Hematopoietic multipotent progenitor cell (in vitro differentiated cells): ENCODE measurements at places on chromosomes 2 and 18.

DNA sequence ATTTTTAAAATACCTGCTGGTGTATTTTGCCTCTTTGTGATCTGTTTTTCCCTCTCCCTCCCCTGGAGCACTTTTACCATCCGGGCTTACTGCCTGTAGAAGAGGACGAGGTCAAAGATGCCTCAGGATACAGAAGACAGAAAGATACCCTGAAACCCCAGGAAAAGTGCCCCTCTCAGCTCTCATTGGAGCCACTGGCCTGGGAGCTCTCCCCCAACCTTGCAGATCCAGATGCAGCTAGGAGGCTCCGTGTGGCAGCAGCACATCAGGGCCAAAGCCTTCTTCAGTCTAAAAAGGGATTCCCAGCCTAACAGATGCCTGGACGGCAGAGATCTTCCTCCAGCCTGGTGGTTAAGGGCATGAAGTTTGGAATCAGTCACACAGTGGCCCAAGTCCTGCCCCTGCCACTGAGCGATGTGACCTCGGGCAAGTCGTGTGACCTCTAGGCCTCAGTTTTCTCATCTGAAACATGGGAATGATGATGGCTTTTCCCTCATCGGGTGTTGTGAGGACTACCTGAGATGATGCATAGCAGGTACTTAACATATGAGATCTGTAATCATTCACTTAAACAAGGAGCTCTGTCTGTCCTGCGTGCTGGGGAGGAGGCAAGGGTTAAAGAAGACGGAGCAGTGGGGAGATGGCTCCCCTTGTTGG is 239.4 kb downstream of the DYSF start:
- DNase-seq: no peak

- no peak for DNase-seq
Observed at GRCh38 chr2:59528525-59528924, 1024.9 kb downstream of the BCL11A start.

- DNase-seq: no peak
Observed at GRCh38 chr2:232315923-232316299, 62.6 kb upstream of the ALPP start.

GRCh38 chr2:207468488-207468887 is 61.3 kb upstream of the CREB1 start:
- no peak for DNase-seq

- DNase-seq: no peak
Observed at GRCh38 chr2:222792001-222792611, 68.7 kb upstream of the ACSL3 start.

GRCh38 chr2:113124181-113124961 is 3.0 kb upstream of the IL1RN start:
- DNase-seq: no peak

DNA sequence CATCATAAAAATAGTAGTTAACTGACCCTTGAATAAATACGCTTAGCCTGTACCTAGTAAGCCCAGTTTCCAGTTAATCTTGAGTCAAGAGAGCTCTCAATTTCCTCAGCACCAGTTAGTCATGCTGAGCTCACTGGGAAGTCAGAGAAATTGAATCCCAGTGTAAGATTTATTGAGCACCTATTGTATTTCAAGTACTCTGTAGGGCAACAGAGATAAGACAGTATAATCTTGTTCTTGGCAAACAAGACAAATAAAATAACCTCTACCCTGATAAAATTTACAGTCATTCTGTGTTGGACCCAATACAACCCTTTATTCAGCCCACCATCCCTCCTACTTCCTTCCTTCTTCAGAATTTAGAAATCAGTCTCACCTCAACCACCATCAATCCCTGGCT is 71.9 kb upstream of the NRP2 start:
- DNase-seq: no peak

GRCh38 chr2:206989311-206989710 is 50.0 kb downstream of the CPO start:
- DNase-seq: peak; percentile 31
